ENCODE measurements at places on chromosomes 12 and 14.

DNA sequence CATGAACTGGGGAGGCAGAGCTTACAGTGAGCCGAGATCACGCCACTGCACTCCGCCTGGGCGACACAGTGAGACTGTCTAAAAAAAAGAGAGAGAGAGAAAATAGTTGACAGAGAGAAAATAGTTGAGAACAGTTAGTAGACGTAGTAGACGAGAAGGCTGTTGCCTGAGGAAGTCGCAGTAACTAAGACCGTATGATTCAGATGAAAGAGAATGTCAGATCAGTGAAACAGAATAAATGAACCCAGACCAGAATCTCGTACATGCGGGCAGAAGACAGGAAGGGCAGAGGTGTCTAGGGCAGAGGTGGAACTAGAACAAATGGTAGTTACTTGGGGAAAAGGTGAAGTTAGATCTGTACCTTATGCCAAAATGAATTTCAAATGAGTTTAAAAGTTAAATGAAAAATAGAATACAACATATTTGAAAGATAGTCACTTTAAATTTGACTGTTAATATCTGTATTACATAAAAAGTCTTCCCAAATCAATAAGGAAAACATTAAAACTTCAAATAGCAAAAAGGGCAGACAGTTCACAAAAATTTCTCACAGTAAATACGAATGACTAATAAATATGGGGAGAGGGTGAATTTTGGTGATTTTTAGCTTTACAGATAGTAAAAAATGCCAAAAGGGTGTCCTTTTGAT, 17.7 kb downstream of the MDM2 start:
- DNase-seq: no peak

GRCh38 chr14:81519200-81520011, 14.2 kb downstream of the SEL1L start:
- no peak for DNase-seq

GRCh38 chr12:32382226-32382625, 17.1 kb upstream of the FGD4 start:
- DNase-seq: no peak

GRCh38 chr12:120095736-120096135, 20.8 kb downstream of the RAB35 start:
- no peak for DNase-seq

DNA sequence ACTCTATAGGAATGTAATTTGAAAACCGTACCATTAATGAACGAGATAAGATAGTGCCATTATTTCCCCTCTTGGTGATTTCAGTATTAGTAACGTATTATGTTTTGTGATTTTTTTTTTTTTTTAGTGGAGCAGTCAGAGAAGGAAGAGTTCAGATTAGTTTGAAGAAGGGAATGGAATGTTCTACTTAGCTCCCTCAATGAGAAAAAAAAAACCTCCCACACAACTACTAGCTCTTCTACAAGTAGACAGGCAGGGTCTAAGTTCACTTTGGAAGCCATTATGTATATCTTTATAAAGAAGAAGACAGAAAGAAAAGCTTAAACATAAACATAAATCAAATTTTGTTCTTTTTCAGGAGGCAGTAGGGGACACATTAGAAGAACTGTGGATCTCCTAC, 27.3 kb downstream of the PNMA1 start:
- no peak for DNase-seq

GRCh38 chr12:76426160-76426559, 77.9 kb upstream of the BBS10 start:
- no peak for DNase-seq

DNA sequence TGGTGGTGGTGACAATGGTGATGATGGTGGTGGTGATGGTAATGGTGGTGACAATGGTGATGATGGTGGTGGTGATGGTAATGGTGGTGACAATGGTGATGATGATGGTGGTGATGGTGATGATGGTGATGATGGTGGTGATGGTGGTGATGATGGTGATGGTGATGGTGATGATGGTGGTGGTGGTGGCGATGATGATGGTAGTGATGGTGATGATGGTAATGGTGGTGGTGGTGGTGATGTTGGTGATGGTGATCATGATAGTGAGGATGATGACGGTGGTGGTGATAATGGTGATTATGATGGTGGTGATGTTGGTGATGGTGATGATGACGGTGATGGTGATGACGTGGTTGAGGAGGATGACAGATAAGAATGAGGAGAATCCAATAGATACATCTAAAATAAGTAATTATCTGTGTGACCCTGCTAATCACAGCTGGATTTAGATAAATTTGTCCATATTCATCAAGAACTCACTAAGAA, 170.7 kb upstream of the SFSWAP start:
- no peak for DNase-seq

DNA sequence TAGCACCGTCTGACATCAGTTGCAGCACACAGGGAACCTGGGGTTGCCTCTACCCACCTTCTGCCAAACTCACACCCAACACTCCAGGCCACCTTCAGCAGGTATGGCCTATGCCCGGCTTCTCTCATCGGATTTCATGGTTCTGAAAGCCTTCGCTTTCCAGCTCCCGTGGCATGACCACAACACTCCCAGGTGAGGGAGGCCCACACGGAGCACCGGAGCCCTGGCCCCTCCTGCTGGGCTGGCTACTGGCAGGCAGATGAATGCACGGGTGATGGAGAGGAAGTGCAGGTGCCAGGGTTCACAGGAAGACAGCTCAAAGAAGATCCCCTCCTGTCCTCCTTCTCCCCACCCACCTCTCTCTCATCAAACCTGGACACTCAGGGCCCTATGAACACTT, 37.2 kb downstream of the CACNA2D4 start:
- no peak for DNase-seq

DNA sequence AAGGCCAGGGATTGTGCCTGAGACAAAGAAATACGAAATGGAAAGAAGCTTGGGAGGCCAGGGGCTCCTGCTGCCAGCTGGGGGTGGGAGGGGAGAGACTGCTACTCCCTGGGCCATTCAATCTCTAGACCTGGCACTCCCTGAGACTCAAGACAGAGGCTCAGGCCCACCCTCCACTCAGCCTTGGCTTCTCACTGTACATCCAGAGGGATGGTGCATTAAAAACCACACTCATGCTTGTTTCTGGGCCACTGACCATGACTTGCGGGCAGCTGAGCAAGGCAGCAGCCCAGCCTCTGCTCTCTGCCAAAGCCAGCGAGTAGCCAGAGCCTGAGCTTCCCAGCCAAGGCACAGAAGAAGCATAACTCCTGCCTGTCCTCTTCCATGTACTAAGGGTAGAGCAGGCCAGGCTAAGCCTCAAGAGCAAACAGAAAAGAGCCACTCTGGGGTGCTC, 41.5 kb downstream of the PITPNM2 start:
- DNase-seq: no peak

DNA sequence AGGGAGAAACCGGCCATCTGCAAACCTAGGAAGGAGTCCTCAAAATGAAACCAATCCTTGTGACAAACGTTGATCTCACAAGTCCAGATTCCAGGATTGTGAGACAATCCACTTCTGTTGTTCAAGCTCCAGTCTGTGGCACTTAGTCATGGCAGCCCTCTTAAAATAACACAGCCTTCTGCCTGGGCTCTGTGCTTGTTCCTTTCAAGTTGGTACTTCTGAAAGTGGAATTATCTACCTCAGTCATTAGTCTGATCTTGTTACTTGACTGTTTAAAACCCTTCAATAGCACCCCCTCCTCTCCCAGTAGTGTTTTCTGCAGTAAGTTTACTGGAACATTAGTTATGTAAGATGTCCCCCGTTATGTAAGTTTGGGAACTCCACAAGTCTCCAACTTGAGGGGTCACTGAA, 111.0 kb upstream of the HIF1A start:
- no peak for DNase-seq

Data from stimulated activated naive CD4-positive, alpha-beta T cell (primary cell).